G401 (cell line): ENCODE measurements at places on chromosomes 3 and 15. TPM values are rescaled to one million over a fixed set of nuclear protein-coding genes. Genes with fewer than 3 reads are reported as not detected.

GRCh38 chr3:155595371-155595770, 149.5 kb downstream of the PLCH1 start:
- DNase-seq = no peak

GRCh38 chr15:67700023-67700422, 125.3 kb upstream of the SKOR1 start:
- DNase-seq = no peak

DNA sequence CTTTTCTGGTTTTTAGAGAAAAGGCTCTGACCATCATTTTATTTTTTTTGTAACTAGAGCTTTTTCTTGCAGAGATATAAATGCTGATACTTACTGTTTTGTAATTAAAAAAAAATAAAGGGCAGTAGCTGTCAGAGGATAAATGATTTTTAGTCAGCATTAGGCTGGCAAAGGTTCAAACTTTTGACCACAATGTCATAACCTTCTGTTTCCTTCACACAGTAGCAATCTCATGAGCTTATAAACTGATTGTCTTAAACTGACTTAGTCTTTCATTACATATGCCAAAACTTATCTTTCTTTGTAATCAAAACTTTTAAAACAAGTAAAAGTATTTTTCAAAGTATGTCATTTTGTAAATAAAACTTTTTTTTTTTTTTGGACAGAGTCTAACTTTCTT, 841.9 kb downstream of the OTOL1 start:
- DNase-seq = no peak

DNA sequence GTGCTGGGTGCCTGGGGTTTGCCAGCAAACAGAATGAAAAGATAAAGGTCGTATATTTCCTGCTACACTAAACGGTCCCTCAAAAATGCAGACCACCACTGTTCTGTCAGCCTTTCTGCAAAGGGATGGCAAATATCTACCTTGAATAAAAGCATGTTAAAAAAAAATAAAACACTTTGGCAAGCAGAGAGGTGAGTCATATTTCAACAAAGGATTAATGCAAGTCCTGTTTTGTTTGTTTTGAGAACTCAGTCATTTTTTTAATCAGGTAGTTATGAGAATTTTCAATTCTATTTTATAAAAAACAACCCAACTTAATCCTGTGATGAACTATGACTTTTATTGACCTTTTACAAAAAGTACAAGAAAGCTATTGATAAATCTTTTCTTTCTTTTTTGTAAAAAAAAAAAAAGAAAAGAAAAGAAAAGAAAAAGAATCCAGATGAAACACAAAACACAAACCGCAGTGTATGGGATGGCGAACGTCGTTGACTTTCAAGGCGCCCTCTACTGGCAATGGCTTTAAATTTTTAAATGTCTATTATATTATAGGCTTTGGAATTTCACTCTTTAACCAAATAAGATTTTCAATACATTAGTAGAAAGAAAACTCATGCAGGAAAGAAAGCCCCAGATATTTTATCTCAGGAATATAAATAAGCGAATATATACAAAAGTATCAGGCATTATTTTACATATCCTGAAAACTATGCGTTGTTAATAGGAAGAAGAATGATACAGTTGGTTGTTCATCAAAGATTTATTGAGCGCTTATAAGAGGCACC, 87.8 kb downstream of the NCEH1 start:
- peak; percentile 34 for DNase-seq

GRCh38 chr3:164848923-164849322, 229.4 kb downstream of the SI start:
- no peak for DNase-seq

GRCh38 chr3:4551051-4551711, 58.0 kb downstream of the ITPR1 start:
- no peak for DNase-seq

DNA sequence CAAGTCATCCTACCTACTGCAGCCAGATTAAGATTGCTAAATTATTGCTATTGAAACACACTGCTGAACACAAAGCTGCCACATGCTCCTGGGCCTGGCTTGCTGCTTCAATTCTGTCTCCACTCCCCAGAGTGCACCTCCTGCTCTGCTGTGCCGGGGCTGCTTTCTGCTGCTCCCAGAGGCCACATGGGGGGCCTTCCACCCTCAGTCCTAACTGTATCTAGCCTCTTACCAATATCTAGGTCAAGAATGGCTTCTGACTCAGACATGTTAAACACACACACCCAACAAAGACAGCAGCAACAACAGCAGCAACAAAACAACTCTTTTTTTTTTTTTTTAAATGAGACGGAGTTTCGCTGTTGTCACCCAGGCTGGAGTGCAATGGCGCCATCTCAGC, 33.0 kb downstream of the MYZAP start:
- DNase-seq = no peak

DNA sequence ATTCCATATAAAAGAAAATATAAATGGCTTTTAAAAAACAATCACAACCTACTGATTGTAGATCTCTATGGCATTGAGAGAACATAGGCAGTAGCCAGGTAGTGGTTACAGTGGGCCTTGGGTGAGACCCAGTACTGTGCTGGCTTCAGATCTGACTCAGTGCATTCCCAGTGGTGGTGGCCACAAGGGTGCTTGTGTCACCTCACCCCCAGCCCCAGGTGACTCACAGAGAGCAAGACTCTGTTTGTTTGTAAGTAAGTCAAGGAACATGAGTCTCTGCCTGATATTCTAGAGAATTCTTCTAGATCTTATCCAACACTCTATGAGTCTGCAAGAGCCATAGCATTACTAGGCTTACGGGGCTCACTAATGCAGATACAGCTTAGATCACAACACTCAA, 118.8 kb upstream of the AZI2 start:
- no peak for DNase-seq

GRCh38 chr15:81275711-81276392, 48.1 kb downstream of the STARD5 start:
- DNase-seq = no peak

Gene MAN2C1
- 59.1 and 69.2 TPM in 2 replicates for total RNA-seq

Gene EEF1AKMT4
- total RNA-seq = 18.8 and 23.3 TPM in 2 replicates
